Esophagus muscularis mucosa (tissue), 4 donors: ENCODE measurements at places on chromosomes 4 and X. TPM values are rescaled to one million over a fixed set of nuclear protein-coding genes. Genes with fewer than 3 reads are reported as not detected.

DNA sequence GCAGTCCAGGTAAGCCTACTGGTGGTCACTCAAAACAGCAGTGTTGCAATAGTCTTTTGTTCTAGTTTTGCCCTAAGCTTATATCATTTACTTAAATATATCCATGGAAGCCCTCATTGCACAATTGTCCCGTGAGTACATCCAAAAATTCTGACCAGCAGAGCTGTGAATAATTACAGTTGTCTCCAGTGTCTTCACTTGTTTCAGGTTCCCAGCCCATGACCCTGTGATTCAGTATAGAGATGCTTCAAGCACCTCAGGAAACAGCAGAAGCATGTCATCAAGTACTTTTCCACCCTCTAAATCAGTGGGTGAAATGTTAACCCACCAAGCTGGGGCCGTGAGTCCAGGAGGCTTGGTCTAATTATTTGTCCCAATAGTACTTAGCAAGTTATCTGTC is 214.9 kb upstream of the RPS6KA3 start:
- no peak overlapping the region for H3K27ac ChIP-seq
- H3K27me3 ChIP-seq, result no peaks in the 10 kb centered on the region
- H3K4me3 ChIP-seq, result no peak overlapping the region
- no peaks in the 10 kb centered on the region for H3K36me3 ChIP-seq

DNA sequence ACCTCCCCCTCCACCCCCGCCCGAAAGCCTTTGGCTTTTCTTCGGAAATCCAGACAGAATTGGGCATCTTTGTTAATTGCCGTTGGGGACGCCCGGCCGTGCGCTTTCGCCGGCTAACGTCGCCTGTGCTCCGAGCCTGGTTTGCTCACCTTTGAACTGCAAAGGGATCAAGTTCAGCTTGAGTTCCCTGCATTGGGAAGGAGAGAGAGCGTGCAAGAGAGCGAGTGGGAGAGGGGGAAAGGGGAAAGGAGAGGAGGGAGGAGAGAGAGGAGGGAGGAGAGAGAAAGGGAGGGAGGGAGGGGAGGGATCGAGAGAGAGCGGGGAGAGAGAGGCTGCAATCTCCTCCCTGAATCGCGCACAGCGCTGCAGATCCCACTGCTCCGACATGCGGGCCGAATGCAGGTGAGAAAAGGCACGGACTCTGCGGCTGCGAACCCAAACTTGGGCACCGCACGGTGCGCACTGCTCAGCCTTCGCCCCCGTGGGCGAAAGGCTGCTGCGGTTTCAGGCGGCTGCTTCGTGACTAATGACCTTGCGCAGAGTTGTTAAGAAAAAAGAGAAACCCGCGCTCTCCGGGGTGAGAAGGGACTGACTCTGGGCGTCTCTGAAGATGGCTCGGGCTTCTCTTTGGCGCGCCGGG is at the start of gene PCDH7:
TSS of gene PCDH7 (plus strand) at position 349 of the 640 bp plus-strand sequence. CDS start 1,054 bp downstream, outside the sequence.
- H3K36me3 ChIP-seq, result no peaks in the 10 kb centered on the region
- no peaks in the 10 kb centered on the region for H3K27me3 ChIP-seq
- H3K4me1 ChIP-seq, result peaks cover 16% of the 10 kb centered on the region
- no peak for DNase-seq
- peak within 1 kb of the TSS; percentile 91 for H3K27ac ChIP-seq

- peaks cover 5% of the 10 kb centered on the region for H3K4me1 ChIP-seq
- no peak overlapping the region for H3K4me3 ChIP-seq
- H3K36me3 ChIP-seq, result peaks cover 18% of the 10 kb centered on the region
- H3K27me3 ChIP-seq, result no peaks in the 10 kb centered on the region
- no peak overlapping the region for H3K27ac ChIP-seq
Measured at GRCh38 chrX:154698630-154699248, 45.4 kb upstream of the CTAG2 start.

The ASB5 gene
- 37.8 TPM for total RNA-seq

DNA sequence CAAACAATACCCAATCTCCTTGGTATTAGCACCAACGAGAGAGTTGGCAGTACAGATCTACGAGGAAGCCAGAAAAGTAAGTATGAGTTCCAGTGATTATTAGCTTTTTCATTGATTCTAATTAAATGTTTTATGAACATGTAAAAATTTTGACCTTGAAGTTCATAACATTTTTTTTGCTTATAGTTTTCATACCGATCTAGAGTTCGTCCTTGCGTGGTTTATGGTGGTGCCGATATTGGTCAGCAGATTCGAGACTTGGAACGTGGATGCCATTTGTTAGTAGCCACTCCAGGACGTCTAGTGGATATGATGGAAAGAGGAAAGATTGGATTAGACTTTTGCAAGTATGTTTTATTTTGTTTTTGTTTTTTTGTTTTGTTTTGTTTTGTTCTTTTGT is 10.1 kb downstream of the DDX3X start:
- DNase-seq, result no peak
- H3K4me1 ChIP-seq, result peaks cover 33% of the 10 kb centered on the region
- H3K27me3 ChIP-seq, result no peaks in the 10 kb centered on the region
- H3K4me3 ChIP-seq, result no peak overlapping the region
- H3K27ac ChIP-seq, result no peak overlapping the region

DNA sequence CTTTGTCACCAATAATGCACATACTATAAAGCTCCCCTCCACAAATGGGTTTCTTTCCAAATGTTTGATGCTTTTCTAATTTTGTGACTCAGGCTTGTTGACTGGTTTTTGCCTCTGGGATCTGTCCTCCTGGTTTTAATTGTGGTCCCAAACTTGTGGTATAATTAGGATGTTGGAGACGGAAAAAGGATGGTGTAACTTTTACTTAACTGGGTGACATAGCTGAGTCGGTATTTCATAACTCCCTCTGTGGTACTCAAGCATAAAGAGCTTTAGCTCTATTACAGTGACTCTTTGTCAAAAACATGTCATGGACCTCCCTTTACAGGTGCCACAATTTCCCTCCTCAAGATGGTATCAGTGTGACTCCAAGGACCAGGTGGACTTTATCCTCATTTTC is 119.7 kb upstream of the RBPJ start:
- H3K27ac ChIP-seq, result no peak overlapping the region
- H3K4me3 ChIP-seq, result no peak overlapping the region
- H3K4me1 ChIP-seq, result peaks cover 25% of the 10 kb centered on the region
- H3K27me3 ChIP-seq, result no peaks in the 10 kb centered on the region
- no peaks in the 10 kb centered on the region for H3K36me3 ChIP-seq
- no peak for DNase-seq

DNA sequence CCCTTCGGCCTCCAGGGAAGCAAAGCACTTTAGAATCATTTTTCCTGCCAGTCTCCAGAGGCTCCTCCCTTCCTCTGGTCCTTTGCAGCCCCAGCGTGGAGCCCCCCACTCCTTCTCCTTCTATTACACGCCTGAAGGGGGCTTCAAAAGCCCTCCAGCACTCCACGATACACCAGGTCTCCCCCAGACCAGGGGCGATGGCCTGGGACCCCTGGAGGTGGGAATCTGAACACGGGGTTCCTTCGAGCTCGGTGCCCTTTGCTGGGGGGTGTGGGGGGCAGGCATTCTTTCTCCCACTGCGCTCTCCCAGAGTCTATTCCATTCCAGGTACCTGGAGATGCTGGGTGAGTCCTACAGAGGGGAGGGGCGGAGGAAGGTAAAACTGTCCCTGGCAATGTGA is 97.6 kb downstream of the HMX1 start:
- H3K27me3 ChIP-seq, result peaks cover 15% of the 10 kb centered on the region
- H3K4me1 ChIP-seq, result no peaks in the 10 kb centered on the region
- no peak overlapping the region for H3K4me3 ChIP-seq

- no peak for DNase-seq
- no peak overlapping the region for H3K4me3 ChIP-seq
- no peaks in the 10 kb centered on the region for H3K36me3 ChIP-seq
- H3K27me3 ChIP-seq, result no peaks in the 10 kb centered on the region
- no peak overlapping the region for H3K27ac ChIP-seq
Measured at GRCh38 chr4:12770351-12770750, 713.8 kb downstream of the RAB28 start.

- no peak overlapping the region for H3K4me3 ChIP-seq
- H3K4me1 ChIP-seq, result no peaks in the 10 kb centered on the region
- no peak overlapping the region for H3K27ac ChIP-seq
- H3K36me3 ChIP-seq, result no peaks in the 10 kb centered on the region
- no peaks in the 10 kb centered on the region for H3K27me3 ChIP-seq
- no peak for DNase-seq
Measured at GRCh38 chrX:125953814-125954213, 212.3 kb downstream of the DCAF12L2 start.

DNA sequence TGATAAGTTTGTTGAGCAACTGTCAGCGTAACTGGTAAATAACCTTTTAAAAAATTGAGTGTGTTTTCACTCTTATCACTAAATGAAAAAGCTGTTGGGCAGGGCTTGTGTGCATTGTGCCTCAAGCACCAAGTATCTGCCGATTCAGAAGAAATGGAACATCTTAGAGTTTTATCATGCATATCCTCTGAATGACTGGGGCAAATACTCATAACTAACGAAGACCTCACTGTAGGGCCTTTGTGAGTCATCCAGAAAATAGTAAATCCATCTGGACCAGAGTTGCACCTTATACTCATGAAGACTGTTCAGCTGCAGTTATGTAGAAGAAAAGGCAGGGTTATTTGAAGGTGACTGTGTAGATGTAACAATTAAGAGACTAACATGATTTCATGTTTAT is 222.1 kb downstream of the CAMK2D start:
- no peaks in the 10 kb centered on the region for H3K36me3 ChIP-seq
- no peak for DNase-seq

The ARAF gene
- 42.4 TPM for total RNA-seq

The NCAPG gene
- 0.17 TPM for total RNA-seq

DNA sequence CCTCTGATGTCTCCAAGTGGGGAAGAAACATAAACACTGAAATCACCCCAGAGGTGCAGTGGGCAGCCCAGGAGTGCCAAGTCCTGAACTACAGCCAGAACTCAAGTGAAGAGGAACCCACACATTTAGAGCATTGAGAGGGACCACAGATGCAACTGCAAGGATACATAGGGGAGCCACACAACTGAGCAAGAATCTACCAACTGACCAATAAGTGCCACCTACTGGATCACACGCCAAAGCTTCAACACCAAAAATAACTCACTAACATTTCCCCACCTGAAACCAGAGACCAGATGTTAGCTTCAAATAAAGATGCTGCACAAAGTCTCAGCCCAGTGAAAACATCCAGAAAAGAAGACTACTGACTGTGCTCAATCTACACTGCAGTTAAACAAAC is 276.7 kb upstream of the GRIA3 start:
- no peaks in the 10 kb centered on the region for H3K36me3 ChIP-seq
- H3K27ac ChIP-seq, result no peak overlapping the region
- no peaks in the 10 kb centered on the region for H3K27me3 ChIP-seq
- no peak overlapping the region for H3K4me3 ChIP-seq

The GPC3 gene
- total RNA-seq, result 8.4 TPM

The JAKMIP1 gene
- total RNA-seq, result 0.57 TPM

- DNase-seq, result no peak
- H3K4me3 ChIP-seq, result no peak overlapping the region
- peak overlapping the region; percentile 15 for H3K27ac ChIP-seq
- no peaks in the 10 kb centered on the region for H3K27me3 ChIP-seq
- no peaks in the 10 kb centered on the region for H3K36me3 ChIP-seq
- H3K4me1 ChIP-seq, result peaks cover 40% of the 10 kb centered on the region
Measured at GRCh38 chr4:141036786-141037185, 96.5 kb downstream of the RNF150 start.

- no peak for DNase-seq
- no peaks in the 10 kb centered on the region for H3K36me3 ChIP-seq
- no peaks in the 10 kb centered on the region for H3K27me3 ChIP-seq
Measured at GRCh38 chr4:92128676-92129075, 175.1 kb upstream of the GRID2 start.

- no peaks in the 10 kb centered on the region for H3K4me1 ChIP-seq
- H3K27ac ChIP-seq, result no peak overlapping the region
- no peak for DNase-seq
- H3K4me3 ChIP-seq, result no peak overlapping the region
- no peaks in the 10 kb centered on the region for H3K27me3 ChIP-seq
- no peaks in the 10 kb centered on the region for H3K36me3 ChIP-seq
Measured at GRCh38 chr4:141207961-141208360, 12.7 kb upstream of the ZNF330 start.

GRCh38 chrX:100695991-100696390 is 35.9 kb downstream of the SYTL4 start:
- H3K4me1 ChIP-seq, result no peaks in the 10 kb centered on the region
- H3K27me3 ChIP-seq, result no peaks in the 10 kb centered on the region
- DNase-seq, result no peak
- no peak overlapping the region for H3K27ac ChIP-seq
